ENCODE measurements at places on chromosomes 16 and 17.

GRCh38 chr17:79033741-79034501 lies 10.0 kb downstream of the C1QTNF1 start:
- no peak for DNase-seq

- DNase-seq: no peak
Measured at GRCh38 chr17:50244771-50245170, 29.5 kb upstream of the TMEM92 start.

GRCh38 chr17:75511610-75512575 lies 3.4 kb downstream of the CASKIN2 start:
- no peak for DNase-seq

GRCh38 chr17:80504686-80505413 lies 28.4 kb upstream of the NPTX1 start:
- DNase-seq: no peak

- DNase-seq: no peak
Measured at GRCh38 chr17:57368637-57369336, 112.5 kb downstream of the MSI2 start.

- no peak for DNase-seq
Measured at GRCh38 chr17:50634224-50634914, at the start of gene ABCC3. Gene ABCC3 (plus strand): TSS chr17:50634881. CDS start chr17:50634937, 56 bp downstream.

DNA sequence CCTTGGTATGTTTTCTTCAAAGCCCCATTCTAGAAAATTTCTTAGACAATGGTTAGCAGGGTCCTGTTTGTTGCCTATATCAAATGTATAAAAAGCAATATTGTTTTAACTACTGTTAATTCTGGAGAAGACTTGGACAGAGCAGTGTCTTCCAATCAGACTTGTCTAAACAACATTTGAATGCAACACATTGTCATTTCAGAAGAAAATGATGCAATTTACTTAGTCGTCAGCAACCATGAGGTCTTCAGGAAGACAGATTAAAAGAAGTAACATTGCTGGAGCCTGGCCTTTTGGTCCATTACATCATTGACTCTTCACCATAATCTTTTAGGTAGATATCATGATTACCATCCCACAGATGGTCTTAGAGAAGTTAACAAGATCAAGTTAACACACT lies 94.5 kb downstream of the ANKFN1 start:
- no peak for DNase-seq

DNA sequence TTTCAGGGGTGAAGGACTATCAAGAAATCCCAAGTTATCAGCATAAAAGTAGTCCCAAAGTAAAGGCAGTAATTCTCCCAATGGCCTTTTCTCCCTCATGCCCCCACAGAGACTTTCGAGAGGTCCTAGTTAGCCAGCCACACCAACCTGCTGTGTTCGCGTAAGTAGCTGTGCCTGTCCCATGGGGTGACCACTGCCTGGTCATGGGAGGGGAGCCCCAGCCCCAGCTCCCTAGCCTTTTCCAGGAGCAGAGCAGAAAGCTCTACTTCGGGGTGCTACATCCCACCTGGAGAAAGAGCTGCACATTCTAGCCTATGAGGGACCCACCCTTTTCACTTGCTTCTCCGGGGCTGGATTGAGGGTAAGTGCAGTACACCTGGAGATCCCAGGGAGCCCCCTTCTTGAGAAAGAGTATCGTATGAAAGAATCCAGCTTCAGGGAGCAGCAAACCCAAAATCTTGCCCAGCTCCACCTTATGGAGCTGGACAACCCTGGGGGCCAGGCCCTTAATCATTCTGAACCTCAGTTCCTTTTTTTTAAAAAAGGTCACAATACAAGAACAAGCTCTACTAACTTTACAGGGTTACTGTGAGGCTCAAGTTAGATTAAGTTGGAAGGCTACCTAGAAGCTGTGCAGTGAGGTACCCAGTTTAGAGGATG lies 8.6 kb upstream of the SOST start:
- DNase-seq: no peak

- DNase-seq: no peak
Measured at GRCh38 chr17:12459736-12460135, 206.0 kb upstream of the MYOCD start.

- no peak for DNase-seq
Measured at GRCh38 chr17:79137015-79137788, 62.6 kb downstream of the ENGASE start.

GRCh38 chr17:15262291-15263205 lies 2.6 kb downstream of the PMP22 start:
- DNase-seq: no peak

DNA sequence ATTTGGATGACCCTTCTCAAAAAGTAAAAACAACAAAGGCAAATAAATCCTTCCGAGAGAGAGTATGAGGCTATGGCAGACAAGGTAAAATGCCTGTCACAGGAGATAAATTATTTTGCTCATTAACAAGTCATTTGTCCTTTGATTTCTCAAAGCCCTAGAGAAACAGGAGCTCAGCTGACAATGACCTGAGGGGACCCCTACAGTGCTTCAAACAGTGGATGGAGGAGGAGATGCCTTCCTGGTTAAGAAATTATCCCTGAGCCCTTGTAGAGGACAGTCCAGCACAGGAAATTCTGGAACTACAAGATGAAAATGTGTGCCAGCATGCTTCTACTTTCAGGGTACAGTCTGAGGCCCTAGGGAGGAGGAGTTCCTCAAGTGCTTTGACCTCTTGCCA lies 24.0 kb upstream of the RHBDL3 start:
- no peak for DNase-seq

DNA sequence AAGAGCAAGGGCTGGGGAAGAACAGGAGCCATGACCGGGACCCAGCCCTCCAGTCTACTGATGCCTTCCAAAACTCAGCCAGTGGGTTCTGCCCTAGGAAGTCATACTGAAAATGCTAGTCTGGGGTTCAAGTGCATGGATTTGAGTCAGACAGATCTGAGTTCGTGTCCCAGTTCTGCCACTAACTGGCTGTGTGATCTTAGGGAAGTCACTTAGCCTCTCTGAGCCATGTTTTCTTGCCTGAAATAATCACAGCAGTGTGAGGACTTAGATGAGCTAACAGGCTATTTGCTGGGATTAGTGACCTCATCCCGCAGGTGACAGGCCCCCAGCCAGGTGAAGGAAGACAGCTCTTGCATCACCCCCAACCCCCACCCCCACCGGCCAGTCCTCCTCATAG lies 4.4 kb downstream of the GRIN2C start:
- DNase-seq: no peak

DNA sequence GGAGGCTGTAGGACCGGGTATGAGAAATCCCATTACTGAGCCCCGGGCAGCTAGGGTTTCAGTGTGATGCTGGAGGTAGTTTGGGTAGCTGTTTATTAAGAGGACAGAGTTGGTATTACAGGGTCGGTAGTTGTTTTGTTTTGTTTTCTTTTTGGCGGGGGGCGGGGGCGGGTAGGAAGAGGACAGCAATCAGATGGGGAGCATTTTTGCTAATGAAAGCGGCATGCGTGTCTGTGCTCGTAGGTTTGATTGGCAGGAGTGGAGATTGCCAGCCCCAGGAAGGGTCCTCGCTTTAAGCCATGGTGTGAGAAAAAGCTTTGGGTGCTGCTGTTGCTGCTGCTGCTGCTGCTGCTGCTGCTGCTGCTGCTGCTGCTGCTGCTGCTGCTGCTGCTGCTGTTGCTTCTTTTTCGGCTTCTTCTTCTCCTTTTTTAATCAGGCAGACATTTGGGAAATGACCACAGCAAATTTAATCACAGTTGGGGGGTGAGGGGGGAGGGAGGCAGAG lies 498.5 kb upstream of the ZFHX3 start:
- no peak for DNase-seq

DNA sequence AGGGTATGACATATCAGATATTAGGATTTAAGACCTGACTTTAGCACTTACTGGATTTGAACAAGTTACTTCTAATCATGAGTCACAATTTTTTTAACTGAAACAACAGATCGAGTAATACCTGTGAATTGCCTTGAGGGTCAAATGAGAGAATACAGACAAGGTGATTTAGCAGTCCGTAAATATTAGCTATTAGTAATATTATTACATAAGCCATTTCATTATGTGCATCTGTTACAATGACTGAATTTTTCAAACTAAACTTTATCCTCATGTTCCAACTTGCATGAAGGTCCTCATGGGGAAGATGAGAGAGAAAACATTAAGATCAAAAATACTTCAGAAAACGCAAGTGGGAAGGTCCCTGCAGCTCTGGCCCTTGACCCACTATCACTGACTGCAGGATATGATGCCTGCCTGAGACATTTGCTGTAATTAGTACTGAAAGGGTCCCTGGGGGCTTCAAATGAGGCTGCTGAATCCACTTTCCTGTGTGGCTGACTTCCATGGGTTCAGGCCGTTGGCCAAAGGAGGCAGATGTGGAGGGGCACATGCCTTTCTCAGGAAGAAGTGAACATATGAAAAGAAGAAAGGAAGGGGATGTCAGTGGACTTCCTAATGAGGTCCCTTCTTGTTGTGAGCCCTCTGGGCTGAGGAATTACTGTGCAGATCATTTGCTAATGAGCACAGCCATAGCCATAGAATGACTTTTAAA lies 441.7 kb downstream of the CDH11 start:
- DNase-seq: no peak

GRCh38 chr16:8720080-8720966 lies 45.9 kb downstream of the ABAT start:
- no peak for DNase-seq

GRCh38 chr16:4217204-4218131 lies 24.4 kb downstream of the SRL start:
- no peak for DNase-seq

DNA sequence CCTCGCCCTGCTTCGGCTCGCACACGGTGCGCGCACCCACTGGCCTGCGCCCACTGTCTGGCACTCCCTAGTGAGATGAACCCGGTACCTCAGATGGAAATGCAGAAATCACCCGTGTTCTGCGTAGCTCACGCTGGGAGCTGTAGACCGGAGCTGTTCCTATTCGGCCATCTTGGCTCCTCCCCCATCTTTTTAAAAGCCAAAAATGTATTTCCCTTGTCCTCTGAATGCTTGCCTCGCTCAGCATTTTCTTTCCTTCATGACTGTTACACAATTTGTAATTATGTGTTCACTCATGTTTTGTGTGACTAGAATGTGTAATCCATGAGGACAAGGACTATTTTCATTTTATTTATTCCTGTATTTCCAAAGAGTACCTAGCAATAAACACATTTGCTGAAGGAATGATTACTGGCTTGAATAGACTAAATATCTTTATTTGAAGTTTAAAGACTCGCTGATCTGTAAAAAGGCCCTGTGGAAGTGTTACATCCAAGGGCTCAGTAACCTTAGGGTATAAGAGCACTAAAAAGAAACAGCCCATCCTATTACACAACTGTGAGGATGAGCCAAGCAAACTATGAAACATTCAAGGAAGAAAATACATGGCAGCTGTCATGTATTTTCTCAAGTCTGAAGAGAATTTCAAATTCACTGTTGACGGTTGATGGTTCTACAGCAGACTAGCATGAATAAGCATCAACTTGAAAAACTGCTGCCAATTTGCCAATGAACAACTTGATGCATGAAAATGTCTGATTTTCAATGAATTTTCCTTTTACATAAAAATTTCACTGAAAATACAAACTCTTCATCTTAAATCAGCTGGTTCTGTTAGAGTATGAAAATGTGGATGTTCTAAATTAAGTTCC lies 192.6 kb downstream of the MYO1D start:
- no peak for DNase-seq

DNA sequence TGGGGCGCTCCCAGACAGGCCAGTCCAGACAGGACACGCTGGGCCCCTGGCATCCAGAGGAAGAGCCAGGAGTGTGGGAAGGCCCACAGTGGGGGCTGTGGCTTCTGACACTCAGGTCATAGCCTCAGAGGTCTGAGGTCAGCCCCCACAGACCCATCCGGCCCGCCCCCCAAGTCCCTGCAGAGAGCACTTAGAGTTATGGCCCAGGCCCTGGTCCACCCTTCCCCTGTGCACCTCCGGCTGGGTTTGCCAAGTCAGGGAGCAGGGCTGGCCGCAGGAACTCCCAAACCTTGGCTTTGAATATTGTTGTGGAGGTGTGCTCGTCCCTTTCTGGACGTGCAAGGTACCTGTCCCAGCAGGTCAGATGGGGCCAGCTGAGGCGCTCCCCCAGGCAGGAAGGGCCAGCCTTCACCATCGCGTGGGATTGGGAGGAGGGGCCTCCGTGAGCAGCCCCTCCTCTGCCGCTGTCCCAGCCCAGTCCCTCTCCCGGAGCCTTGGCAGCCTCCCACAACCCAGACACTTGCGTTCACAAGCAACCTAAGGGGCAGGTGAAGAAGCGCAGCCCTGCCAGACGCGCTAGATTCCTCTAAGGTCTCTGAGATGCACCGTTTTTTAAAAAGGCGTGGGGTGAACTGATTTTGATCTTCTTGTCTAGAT lies 74.6 kb downstream of the SOCS1 start:
- DNase-seq: no peak

GRCh38 chr16:84922351-84923120 lies 88.8 kb downstream of the ZDHHC7 start:
- no peak for DNase-seq

GRCh38 chr17:22470411-22471175 lies 778.3 kb downstream of the KCNJ18 start:
- no peak for DNase-seq

DNA sequence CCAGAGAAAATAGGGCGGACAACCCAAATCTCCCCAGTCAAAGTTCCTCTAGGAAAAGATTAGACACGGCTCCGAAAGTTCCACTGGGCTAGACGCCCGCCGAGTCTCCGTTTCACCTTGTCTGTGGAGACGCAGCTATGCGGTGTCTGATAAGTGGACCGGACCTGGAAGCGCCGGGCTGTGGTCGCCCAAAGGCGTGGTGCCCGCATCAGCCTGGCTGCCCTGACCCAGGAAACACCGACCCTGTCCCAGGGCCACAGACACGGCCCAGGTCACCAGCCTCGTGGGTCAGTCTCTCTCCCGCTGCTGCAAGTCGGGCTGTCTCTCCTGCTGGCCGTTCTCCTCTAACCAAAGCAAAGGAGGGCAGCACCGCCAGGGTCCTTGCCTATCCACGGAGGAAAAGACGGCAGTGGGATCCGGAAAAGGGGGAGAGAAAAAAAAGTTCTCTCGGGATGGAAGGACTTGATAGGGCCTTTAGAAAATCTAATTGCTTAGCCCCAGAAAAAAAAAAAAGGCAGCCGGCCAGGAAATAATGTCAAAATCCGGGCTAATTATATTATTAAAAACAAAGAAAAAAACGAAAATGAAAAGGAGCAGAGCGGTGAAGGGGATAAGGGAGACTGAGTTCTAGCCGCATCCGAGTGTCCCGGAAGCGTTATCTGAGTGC lies 13.9 kb upstream of the FOXF1 start:
- DNase-seq: no peak

- DNase-seq: no peak
Measured at GRCh38 chr17:67477687-67478086, 100.6 kb downstream of the PITPNC1 start.

GRCh38 chr17:73765824-73766563 lies 121.7 kb upstream of the SDK2 start:
- no peak for DNase-seq

Measured in GF-D8 (cell line).